Peyer's patch (tissue), 4 donors: ENCODE measurements at places on chromosomes 1 and 21. TPM values are rescaled to one million over a fixed set of nuclear protein-coding genes. Genes with fewer than 3 reads are reported as not detected.

TRAPPC3 gene
- 56.2 TPM for total RNA-seq

DNA sequence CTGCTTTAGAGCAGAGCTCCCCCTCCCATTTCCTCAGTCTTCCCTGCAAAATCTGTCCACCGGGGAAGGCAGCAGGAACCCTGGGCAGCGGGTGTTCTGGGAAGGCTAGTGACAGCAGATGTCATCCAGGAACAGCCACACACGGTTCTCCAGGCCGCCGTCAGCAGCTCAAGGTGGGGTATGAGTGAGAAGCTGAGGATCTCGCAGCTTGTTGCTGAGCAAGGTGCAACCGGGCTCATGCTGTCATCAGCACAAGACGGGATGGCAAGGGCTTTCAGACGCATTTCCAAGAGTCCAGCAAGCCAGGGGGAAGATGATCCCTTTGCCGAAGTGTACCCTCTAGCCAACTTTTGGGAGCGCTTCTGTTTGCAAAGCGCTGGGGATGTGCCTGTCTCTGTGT lies 23.0 kb upstream of the SPSB1 start:
- H3K27me3 ChIP-seq, result no peaks in the 10 kb centered on the region
- DNase-seq, result no peak
- no peaks in the 10 kb centered on the region for H3K36me3 ChIP-seq
- H3K4me3 ChIP-seq, result no peak overlapping the region
- H3K27ac ChIP-seq, result no peak overlapping the region

DNA sequence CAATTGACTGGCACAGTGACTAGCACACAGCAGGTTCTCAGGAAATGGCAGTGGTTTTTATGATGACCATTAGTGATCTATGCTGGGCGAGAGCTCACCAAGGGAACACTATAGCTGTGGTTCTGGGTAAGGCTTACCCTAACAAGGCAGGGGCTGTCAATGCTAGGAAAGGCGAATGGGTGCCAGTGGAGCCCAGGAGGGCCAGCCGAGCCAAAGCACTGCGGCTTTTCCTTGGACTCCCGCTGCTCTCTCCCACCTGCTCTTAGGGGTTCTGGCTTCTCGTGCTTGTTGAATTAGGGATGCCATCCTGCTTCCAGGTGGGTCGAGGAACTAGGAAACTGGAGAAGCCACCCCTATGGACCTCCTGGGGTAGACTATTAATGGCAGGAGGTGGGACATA lies 10.0 kb upstream of the A3GALT2 start:
- H3K4me1 ChIP-seq, result peaks cover 40% of the 10 kb centered on the region
- H3K27me3 ChIP-seq, result no peaks in the 10 kb centered on the region
- DNase-seq, result no peak

MAP3K21 gene
- 14.9 TPM for total RNA-seq

- no peak overlapping the region for H3K4me3 ChIP-seq
- no peak for DNase-seq
These were observed 25.1 kb upstream of the TP53BP2 start for GRCh38 chr1:223870617-223871574.

- no peaks in the 10 kb centered on the region for H3K4me1 ChIP-seq
- DNase-seq, result no peak
- H3K27me3 ChIP-seq, result no peaks in the 10 kb centered on the region
These were observed 409.1 kb downstream of the SETD4 start for GRCh38 chr21:35651196-35651595.

DNA sequence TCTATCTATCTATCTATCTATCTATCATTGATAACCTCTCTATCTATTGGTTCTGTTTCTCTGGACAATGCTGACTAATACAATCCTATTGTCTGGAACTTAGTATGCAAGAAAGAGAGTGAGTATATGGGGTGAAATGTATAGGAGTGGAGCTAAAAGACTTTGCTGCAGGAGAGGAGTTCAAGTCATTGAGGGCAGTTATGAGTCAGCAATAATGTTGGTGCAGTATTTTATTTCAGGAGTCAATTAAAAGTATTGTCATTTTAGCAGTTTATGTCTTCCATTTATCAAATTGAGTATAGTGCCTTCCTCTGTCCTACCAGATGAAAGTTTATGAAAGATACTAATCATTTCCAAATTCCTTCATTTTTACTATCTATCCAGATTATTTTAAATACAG lies 55.8 kb downstream of the MAP3K7CL start:
- H3K4me3 ChIP-seq, result no peak overlapping the region
- H3K27ac ChIP-seq, result no peak overlapping the region
- no peaks in the 10 kb centered on the region for H3K4me1 ChIP-seq
- H3K36me3 ChIP-seq, result no peaks in the 10 kb centered on the region
- no peaks in the 10 kb centered on the region for H3K27me3 ChIP-seq
- DNase-seq, result no peak

CAMK2N1 gene
- total RNA-seq, result 83.0 TPM

ZBTB8A gene
- 5.8 TPM for total RNA-seq

ETS2 gene
- 147 TPM for total RNA-seq
